Activated T-helper 1 cell treated with anti-CD3 and anti-CD28 coated beads, Interleukin-2, amount 50 U/mL, for 16 hours (primary cell): ENCODE measurements at places on chromosomes 6 and 20.

GRCh38 chr6:116402108-116402937 is 31.6 kb downstream of the DSE start:
- DNase-seq, result no peak

GRCh38 chr6:33314943-33315792 is 1.3 kb upstream of the TAPBP start:
- DNase-seq, result no peak

DNA sequence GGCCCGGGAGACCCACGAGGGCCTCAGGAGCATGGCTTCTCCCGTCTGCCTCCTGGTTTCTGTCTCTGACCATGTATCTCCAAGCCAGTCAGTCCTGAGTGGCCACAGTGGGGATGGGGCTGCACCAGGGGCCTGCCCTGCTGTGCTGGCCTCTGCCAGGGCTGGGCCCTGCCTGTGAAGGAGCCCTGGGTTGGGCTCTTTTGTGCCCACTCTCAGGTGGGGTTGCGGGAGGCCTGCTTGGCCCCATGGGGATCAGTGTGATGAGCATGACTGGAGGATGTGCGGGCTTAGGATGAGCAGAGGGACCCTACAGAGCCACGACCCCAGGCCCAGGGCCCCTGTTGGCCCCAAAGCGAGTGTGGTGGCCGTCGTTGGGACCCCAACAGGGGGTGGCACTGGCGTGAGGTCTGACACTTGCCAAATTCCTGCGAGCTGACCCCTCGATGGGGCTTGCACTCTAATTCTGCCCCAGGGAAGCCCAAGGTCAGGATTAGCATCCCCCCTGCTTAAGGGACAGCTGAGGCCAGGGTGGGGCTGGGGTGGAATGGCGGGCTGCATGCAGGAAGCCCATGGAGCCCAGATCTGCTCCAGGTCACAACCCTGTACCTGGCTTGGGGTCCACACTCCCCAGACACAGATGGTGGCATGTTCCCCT is 90.0 kb upstream of the BHLHE23 start:
- no peak for DNase-seq

DNA sequence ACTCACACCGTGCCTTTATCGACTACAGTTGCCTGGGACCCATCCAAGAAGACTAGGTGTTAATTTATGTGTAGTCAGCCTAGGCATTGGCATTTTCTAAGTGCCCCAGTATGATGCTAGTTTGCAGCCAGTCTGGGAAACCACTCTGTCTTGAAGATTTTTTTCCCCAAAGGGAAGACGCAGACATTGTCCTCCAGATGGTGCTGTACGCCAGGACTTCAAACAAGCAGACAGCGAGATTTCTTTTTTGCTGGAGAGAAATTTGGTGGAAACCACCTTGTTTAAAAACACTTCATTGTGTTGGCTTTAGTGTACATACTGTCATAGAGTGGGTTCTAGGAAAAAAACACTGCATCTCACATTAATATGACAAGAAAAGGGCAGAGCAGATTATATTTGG is 30.0 kb downstream of the ALDH5A1 start:
- DNase-seq, result no peak

DNA sequence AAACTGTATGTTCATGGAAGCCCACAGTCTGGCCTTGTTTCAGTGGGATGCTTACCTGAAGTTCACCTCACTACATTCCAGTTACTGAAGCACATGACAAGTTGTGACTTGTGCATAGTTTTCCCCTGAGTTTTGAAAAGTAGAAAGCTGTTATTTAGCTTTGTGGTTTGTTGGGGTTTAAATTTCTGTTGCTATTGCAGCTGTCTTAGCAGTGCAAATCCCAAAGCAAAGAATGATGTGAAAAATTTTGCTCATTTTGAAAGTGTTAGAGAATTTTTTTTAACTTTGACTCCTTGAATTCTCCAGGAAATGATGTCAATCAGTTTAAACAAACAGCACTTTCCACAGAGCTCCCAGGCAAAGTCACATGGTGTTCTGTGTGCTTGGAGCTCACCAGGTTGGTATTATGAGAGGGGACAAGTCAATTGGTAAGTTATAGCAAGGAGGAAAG is 268.4 kb downstream of the ADGRG6 start:
- no peak for DNase-seq

GRCh38 chr6:70636596-70636995 is 31.1 kb upstream of the SMAP1 start:
- DNase-seq, result no peak

GRCh38 chr6:43817192-43817591 is 47.2 kb downstream of the VEGFA start:
- no peak for DNase-seq
